ENCODE measurements at places on chromosomes 6 and 20.

DNA sequence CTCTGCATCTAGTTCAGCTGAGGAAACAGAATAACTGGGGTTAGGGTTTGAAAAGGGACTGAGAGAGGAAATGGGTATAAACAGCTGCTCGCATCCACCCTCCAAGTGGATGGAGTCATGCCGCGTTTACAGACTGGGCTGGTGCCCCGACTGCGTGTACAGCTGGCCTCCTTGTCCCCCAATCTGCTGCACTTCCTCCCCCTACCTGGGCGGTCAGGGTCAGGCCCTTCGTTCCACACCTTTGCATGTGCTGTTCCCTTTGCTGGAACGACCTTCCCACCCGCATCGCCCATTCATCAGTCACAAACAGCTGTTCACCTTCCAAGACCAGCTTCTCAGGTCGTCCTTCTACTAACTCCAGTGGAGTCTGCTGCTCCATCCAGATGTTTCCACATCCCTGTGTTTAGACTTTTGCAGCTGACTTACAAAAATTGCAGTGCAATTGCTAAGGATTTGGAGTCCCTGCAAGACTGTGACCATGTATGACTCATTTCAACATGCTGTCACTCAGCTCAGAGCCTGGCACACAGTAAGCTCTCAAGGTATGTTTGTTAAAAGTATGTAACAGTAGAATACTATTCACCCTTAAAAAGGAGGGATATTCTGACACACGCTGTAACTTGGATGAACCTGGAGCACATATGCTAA is 129.3 kb downstream of the DTNBP1 start:
- no peak for DNase-seq

GRCh38 chr20:59583428-59584277 is 20.7 kb upstream of the PHACTR3 start:
- DNase-seq: no peak

DNA sequence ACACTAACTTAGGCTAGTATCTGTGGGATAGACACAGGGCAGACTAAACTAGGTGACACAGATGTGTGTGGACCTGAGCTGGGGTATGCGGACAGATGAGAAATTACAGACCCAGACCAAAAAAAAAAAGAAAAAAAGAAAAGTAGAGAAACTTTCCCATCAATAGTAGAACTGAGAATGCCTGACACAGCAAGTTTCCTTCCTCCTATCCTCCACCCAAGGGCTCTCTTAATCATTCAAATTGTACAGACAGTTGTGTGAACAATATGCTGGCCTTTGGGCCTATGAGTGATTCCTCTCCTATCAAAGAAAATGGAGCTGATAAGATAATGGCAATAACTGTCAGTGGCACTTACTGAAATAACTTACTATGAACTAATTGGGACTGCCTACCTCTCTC is 226.7 kb upstream of the PRDM1 start:
- DNase-seq: no peak

DNA sequence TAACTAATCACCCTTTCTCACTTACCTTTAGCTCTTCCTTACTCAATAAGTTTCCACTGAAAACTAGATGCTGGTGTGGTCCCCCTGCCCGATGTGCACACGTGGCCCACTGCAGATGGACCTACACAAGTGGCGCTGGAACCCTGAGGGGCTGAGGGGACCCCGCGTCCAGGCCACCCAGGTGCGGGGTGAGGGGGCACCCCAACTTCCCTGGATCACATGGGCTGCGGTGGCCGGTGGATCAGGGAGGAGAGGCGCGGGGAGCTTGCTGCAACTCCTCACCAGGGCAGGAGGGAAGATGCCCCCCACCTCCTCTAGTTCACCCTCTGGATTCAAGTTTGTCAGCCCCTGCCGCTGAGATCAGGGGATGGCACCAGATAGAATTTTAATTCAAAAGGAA is 12.5 kb upstream of the HLA-DOA start:
- no peak for DNase-seq

- no peak for DNase-seq
Measured at GRCh38 chr6:107653861-107654394, 164.0 kb downstream of the SOBP start.

DNA sequence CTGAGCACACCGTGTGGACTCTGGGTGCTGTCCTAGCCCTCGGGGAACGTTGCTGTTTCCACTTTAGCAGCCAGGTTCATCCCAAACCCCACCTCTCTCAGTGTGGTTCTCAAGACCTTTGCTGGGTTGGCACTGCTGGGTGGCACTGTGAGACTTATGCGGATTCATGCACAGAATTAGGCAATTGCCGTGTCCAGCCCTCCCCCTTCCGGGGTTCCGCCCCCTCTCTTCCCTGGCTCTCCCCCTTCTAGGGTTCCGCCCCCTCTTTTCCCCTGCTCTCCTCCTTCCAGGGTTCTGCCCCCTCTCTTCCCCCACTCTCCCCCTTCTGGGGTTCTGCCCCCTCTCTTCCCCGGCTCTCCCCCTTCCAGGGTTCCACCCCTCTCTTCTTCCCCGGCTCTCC is 39.8 kb upstream of the SLCO4A1 start:
- no peak for DNase-seq

DNA sequence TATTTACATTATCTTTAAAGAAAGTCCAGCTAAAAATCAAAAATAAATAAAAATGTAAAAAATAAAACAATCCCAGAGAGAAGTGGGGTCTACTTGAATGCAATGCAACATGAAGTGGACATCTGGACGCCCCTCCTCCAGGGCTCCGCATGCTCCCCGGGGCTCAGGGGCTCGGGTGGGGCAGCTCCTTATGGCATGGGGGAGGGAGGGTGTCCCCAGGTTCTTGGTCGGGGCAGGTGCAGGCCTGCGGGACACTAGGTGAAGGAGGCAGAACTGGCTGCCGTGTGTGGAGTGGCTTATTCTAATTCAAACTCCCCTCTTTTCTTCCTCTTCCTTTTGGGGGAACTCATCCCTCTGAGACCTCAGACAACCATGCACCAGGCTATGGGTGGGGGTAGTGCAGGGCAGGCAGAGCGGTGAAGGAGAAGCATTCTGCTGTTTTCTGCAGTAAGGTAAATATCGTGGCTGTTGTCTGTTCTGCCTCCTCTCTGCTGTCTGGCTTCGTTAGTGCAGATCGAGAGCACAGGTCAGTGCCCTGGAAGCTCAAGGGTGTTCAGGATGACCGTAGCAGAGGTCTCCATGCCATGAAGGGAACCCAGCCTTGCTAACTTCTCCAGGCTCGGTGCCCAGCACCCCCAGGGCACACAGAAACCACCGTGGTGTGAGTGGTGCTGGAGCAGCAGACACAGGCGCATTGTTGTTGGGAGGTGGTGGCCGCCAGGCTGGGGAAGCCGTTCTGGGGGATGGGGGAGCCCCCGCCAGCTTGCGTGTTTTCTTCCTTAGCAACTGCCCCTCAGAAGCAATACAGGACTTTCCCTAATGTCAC is 82.6 kb downstream of the TTLL2 start:
- DNase-seq: no peak

DNA sequence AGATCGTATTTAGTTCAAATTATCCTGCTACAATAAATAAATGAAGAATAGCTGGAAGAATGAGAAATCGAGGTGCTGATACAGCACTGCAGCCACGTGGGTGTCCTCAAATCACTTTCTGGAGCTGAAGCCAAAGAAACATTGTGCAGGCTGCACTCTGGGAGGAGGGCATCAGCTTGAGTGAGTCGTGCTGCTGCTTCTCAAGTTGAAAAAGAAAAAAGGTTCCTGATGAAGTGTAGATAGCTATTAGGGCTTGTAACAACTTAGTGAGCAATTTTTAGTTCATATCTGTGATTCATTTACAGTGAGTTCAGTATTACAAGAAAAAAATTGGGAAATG is 40.5 kb downstream of the DSE start:
- no peak for DNase-seq

GRCh38 chr20:15843777-15844176 is 729.5 kb downstream of the KIF16B start:
- no peak for DNase-seq

GRCh38 chr6:97591955-97592354 is 308.9 kb upstream of the MMS22L start:
- DNase-seq: no peak

GRCh38 chr20:35994994-35995453 is 26.6 kb downstream of the CNBD2 start:
- peak; percentile 70 for DNase-seq

DNA sequence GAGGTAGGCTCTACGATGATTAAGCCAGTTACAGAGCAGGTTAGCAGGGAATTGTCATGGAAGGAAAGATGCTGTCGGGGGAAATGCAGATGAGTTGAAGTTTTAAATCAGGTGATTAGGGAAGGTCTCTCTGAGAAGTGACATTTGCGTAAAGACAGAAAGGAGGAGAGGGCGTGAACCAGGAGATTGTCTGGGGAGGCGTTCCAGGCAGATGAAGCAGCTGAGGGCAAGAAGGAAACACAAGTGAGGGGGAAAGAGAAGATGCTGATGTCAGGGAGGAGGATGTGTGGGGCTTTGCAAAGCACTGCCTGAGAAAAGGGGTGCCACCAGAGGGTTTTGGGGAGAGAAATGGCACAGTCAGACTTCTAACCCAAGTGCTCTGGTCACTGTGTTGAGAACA is 2.5 kb upstream of the TMEM14B start:
- DNase-seq: no peak

DNA sequence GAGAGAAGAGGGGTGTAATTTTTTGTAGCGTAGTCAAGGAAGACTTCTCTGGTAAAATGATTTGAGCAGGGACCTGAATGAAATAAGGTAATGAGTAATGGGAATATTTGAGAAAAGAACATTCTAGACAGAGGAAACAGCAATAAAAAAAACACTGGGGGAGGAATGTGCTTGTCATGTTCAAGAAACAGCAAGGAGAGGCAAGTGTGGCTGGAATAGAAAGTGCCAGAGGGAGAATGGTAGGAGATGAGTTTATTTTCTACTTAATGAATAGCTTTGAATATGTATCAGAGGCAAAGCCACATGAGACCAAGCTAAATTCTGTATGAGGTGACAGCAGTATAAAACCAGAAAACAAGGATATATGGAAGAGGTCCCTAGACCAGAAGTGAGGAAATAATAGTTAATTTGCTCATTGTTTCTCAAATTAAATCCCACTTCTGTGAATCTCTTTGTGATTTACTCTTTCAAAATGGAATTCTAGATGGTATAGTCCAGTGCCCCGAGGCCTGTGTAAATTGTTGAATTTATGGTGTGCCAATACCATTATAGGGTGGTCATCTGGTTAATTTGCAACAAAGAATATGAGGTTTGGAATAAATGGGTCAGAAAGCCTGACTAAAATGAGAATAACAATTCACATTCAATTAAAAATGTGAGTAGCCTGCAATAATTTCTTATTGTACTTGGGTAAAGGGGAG is 170.2 kb downstream of the CDKAL1 start:
- DNase-seq: no peak

DNA sequence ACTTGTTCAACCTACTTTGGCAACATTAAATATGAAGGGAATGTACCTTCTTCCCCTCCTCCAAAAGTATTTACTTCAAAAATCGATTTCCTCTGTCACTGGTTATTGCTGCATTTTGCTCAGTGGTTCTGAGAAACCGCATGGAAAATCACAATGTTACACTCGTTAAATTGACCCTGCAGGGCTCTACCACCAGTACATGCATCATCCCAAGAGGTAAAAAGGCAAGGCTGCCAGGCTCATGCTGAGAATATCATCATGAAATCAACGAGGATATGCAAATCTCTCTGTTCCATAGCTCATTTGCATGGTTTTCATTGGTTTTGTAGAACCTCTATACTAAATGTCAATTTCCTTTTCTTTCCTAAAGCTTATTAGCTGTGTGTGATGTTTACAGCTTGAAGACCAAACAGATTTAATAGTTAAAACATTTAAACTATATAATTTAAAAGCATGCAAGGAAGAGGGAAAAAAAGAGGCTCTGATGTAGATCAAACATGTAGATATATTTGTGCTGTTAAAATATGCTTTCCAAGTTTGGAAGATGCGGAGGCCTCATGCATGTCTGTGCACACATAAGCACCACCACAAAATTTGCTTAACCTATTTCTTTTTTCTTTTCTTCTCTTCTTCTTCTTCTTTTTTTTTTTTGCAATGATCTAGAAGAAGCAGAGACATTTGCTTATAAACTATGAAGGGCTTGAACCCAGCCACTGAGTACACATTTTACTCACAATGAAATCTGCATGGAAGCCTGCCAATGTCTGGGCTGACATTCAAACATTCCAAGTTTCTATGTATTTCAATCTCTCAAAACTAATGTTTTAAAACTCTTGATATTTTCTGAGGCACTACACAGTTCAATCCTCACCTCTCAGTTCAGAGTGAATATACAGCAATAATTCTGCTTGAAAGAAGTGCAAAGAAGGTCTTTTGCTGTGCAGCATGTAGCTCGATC is 194.0 kb downstream of the GMPR start:
- DNase-seq: no peak

DNA sequence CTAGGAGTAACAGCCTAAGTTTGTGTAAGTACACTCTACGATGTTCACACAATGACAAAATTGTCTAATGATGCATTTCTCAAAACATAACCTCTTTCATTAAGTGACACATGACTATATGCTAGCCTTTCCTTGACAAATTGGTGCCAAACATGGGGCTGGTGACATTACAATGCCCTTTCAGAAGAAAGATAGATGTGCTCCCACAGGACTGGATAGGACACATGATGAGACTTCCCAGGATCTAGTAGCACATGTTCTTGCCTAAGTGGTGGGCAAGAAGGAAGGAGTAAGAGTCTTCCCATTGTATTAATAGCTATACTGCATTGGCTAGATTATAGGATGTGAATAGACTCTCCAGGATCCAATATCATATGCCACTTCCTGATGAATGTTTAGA is 21.5 kb downstream of the ZKSCAN3 start:
- no peak for DNase-seq

- no peak for DNase-seq
Measured at GRCh38 chr20:20489648-20490341, 121.9 kb downstream of the INSM1 start.

GRCh38 chr6:50649086-50649485 is 64.2 kb upstream of the TFAP2D start:
- no peak for DNase-seq

GRCh38 chr6:43698584-43699349 is 11.2 kb upstream of the MRPS18A start:
- no peak for DNase-seq

- no peak for DNase-seq
Measured at GRCh38 chr6:6981681-6982322, 126.0 kb upstream of the RREB1 start.

DNA sequence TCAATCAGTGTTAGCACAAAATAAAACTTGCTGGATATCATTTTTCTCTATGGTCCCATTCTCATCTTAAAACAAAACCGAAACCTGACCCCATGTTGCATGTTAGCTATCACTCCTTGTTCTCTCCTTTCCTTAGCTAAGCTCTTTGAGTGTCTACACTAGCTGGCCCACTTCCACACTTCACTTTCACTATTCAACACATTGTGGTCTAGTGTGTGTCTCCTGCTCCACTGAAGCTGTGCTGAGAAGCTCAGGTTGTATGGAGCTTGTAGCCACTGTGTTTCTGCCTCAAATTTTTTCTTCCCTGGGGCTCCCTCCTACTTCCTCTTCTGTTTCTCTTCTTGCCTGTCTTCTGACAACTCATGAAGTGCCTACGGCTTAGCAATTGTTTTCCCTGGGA is 223.0 kb downstream of the NKAIN2 start:
- no peak for DNase-seq

DNA sequence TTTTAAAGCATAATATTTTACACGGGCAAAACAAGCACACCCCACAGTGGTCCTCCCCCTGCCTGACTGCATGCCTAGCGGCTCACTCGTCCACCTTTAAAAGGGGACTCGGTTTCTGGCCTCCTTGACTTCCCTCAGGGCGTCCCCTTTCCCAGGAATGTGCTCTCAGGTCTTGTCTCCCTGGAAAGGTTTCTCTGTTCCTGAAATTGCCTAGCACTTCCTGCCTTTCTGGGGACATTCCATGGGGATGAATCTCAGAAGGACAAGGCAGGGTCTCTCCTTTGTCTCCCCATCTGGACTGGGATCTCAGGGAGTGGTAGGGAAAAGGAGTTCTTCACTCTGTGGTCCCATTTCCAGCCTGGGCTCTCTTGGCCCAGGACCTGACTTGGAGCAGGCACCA is 4.9 kb downstream of the TCF15 start:
- DNase-seq: no peak

Data from NCI-H524 treated with DMSO at 0.1 percent for 48 hours (cell line).